Ureter (tissue), 1 donor: ENCODE measurements at places on chromosomes 7 and 10. TPM values are rescaled to one million over a fixed set of nuclear protein-coding genes. Genes with fewer than 3 reads are reported as not detected.

The RASSF4 gene
- total RNA-seq, result 22.7 TPM

- DNase-seq, result no peak
These were observed 6.0 kb downstream of the ADD3 start for GRCh38 chr10:110013630-110014293.

The C10orf143 gene
- 11.6 TPM for total RNA-seq

GRCh38 chr7:97104719-97105238 lies 12.7 kb upstream of the SDHAF3 start:
- peak; percentile 79 for DNase-seq

- DNase-seq, result no peak
These were observed 21.8 kb downstream of the DPYSL4 start for GRCh38 chr10:132208462-132209050.

The SKAP2 gene
- 63.5 TPM for total RNA-seq
